G401 (cell line): ENCODE measurements at places on chromosomes 3 and 15.
A peak's percentile ranks its signal among the peaks of the same experiment; 100 is the strongest.

- DNase-seq: peak; percentile 93
Observed at GRCh38 chr3:35744419-35744818, 105.1 kb downstream of the ARPP21 start.

GRCh38 chr3:38030126-38031021, 932 bp upstream of the PLCD1 start:
- DNase-seq: no peak

- no peak for DNase-seq
Observed at GRCh38 chr15:101459579-101460300, 29.8 kb downstream of the PCSK6 start.

DNA sequence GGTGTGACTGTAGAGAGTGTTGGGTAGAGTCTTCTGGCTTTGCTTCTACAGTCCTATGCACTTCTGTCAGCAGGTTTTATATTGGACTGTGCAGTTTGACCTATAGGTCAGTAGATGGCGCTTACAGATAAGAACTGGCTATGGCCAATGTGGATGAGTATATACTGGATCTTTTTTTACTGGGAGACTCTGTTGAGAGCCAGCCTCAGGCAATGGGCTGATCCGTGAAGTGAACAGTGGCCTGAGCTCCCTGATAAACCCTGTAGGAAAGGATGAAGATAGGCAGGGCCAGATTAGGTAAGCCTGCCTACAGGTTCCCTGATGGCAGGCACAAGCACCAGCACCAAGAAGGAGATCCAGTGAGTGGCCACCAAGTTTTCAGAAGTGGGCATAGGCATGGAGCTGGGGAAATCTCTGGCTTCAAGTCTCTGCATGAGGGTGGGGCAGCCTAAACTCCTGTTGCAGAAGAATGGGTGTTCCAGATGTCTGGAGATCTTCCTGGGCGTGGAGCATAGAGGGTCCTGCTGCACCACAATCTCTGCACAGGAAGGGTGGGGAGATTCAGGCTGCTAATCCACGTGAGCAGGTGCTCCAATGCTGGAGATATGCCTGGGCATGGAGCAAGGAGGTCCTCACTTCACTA, 326.0 kb upstream of the SGO1 start:
- DNase-seq: peak; percentile 84

DNA sequence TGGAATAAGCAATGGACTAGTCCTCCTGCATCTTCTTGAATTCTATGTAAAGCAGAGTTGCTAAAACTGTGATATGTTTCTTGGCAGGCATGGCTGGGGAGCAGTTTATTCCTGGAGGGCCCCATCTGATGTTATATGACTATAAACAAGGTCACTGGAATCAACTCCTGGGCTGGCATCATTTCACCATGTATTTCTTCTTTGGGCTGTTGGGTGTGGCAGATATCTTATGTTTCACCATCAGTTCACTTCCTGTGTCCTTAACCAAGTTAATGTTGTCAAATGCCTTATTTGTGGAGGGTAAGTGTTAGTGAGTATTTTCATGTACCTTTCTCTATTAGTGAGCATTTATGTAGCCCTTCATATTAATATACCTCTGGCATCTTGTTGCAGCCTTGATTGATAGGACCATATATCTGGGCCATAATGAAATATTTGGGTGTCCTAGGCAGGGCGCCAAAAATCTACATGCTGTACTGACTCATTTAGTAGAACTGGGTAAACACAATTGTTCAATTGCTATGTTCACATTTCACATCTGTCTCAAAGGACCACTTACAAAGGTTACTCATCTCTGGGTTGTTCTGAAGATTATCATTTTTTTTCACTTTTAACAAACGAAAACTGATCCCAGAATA, 52.6 kb upstream of the ADGRG7 start:
- no peak for DNase-seq

GRCh38 chr15:80999623-81000036, 1.1 kb upstream of the TLNRD1 start:
- no peak for DNase-seq

- DNase-seq: peak; percentile 50
Observed at GRCh38 chr15:65991721-65992483, 122.6 kb downstream of the RAB11A start.

- DNase-seq: peak; percentile 77
Observed at GRCh38 chr15:29103824-29104565, 165.6 kb downstream of the NSMCE3 start.

GRCh38 chr15:33313491-33313890, 2.7 kb downstream of the RYR3 start:
- no peak for DNase-seq

GRCh38 chr3:85037203-85037602, 78.4 kb downstream of the CADM2 start:
- DNase-seq: no peak

- no peak for DNase-seq
Observed at GRCh38 chr3:81105789-81106488, 655.5 kb downstream of the GBE1 start.

GRCh38 chr15:66952756-66953522, 112.5 kb upstream of the SMAD3 start:
- no peak for DNase-seq

- peak; percentile 89 for DNase-seq
Observed at GRCh38 chr15:28977377-28978010, 91.7 kb downstream of the APBA2 start.

DNA sequence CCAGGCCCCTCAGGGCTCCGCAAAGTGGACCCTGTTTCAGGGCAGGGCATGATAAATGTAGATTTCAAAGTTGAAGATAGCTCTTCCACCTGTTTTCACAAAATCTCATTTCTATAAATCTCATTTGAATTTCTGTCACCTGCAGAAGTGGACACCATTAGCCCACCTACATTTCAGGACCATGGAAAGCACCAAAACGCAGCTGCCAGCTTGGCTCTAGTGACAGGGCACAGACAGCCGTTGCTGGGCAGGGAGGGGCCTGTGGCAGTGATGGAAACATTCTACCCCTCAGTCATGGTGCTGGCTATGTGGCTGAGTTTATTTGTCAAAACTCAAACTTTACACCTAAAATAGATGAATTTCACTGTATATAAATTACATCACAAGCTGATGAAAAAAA, 40.4 kb downstream of the PRR23E start:
- no peak for DNase-seq

DNA sequence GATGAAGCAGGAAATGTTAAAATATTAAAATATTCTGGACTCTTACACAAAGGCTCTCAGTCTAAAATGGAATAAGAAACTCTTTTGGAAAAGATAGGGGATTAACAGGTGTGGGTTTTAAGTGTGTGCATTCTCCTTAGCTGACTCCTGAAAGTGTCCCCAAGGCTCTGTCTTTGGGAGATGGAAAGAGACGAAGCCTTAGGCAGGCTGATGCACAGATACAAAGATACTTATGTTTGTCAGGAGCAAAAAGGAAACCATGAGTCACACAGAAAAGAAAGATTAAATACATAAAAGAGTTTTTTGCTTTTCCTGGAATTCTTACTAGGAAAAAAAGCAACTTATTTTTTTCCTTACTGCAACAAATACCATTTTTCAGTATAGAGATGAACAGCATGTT, 23.8 kb upstream of the ABI3BP start:
- DNase-seq: no peak

DNA sequence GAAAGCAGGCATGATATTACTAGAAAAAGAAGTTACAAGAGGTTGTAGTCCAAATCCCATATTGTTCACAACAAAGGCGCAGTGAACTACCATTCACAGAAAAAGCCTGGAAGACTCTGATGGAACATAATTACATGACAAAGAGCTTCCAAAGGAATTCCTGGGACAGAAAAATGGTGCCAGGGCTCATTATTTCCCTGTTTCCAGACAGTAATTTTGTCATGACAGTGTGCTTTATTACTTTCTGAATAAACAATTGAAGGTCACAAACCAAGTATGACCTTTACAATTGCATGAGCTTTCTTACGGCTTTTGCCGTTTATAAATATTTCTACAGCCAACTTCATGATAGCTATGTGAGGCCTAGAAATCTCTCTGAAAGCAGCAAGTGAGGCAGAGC, 61.0 kb downstream of the CYFIP1 start:
- DNase-seq: no peak

DNA sequence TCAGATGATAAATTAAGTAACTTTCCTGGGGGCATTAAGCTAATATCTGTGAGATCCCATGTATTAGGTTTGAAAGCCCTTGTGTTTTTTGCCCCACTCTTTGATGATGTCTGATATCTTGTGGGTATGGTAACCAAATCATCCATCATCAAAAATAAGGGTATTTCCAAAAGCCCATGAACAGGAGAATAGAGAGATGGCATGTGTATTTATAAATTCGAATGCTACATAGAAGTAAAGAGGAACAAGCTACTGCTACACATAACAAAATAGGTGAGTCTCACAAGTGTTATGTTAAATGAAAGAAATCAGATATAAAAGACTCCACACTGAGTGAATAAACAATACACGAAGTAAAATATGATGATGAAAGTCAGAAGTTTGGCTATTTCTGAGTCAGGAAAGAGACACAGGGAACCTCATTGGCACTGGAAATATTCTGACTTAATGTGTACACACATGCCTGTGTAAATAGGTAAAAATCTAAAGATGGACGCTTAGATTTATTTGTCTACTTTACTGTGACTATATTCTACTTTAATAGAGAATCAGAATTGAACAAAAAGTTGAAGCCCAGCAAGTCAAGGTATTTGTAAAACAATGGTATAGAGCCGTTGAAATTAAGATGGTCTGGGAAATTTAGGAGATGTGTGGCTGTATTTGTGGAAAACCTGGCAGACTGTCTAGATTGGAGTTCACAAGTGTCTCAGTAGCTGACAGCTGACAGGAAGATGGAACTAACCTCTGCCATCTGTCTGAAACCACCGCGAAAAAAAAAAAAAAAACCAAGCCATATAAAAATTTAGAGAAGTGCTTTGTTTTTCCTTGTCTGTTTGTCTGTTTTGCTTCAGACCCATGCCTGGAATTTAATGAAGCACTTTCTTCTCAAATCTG, 111.0 kb upstream of the TGFBR2 start:
- DNase-seq: no peak

DNA sequence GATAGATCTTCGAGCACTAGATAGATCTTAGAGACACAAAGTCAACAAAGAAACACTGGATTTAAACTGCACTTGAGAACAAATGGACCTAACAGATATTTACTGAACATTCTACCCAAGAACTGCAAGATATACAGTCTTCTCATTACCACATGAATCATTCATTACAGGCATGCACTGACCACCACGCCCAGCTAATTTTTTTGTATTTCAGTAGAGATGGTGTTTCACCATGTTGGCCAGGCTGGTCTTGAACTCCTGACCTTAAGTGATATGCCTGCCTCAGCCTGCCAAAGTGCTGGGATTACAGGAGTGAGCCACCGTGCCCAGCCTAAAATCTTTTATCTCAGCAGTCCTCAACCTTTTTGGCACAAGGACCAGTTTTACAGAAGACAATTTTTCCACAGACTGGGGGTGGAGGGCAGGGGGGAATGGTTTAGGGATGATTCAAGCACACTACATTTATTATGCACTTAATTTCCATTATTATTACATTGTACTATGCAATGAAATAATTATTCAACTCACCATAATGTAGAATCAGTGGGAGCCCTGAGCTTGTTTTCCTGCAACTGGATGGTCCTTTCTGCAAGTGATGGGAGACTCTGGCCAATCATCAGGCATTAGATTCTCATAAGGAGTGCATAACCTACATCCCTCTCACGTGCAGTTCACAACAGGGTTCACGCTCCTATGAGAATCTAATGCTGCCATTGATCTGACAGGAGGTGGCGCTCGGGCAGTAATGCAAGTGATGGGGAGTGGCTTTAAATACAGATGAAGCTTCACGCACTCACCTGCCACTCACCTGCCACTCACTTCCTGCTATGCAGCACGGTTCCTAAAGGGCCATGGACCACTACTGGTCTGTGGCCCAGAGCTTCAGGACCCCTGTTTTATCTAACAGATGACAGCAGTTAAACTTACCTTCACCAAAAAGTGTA, 21.7 kb downstream of the CSNK1G1 start:
- DNase-seq: no peak

DNA sequence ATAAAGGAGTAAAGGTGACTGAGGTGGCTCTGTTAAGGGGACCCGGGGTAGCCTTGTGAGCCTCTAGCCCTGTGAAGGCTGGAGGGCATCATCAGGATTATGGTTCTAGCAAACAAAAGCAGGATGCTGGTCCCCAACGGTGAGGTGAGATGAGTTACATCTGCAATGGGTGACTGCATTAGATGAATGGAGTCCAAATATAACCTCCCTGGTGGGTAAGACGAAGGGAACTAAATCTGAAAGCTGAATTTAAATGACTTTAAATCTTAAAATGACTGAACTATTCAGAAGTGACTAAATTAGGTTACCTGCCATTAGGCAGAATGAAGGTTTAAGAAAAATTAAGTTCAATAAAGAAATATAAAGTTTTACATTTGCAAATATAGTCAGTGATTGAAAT, 4.6 kb upstream of the HLTF start:
- DNase-seq: no peak

DNA sequence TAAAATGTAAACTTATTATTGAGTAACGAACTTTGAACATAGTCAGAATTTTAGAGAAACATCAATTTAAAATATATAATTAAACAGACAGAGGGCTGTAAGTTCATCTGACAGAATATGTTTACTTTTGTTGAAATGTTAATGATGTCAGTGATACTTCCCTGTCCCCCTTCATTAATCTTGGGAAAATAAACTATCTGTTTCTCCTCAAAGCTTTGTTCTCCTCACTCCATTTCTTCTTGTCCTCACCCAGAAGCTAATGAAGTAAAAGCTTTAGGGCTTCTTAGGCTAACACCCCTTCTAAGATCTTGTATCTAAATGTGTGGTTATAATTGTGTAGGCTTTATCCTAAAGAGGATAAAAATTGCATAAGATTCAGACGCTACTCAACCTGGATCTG, 1031.8 kb downstream of the FHIT start:
- no peak for DNase-seq

- DNase-seq: no peak
Observed at GRCh38 chr3:121649645-121650044, 11.1 kb downstream of the HCLS1 start.

- DNase-seq: no peak
Observed at GRCh38 chr3:73465926-73466325, 158.8 kb downstream of the PDZRN3 start.

DNA sequence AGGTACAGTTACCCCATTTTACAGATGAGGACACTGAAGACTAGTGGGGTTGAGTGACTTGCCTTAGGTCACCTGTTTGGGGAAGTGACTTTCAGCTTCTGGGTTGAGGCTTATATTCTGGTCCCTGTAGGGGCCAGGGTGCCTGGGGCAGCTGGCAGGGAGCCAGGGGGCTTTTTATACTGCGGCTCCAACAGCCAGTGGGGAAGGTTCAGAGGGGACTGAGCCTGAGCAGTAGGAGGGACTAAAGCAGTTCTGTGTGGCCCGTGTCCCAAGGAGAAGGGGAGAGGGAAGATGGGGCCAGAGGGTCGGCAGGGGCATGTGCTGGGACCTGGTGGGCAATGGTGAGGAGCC, 37.7 kb downstream of the SLC6A6 start:
- DNase-seq: no peak
